ENCODE measurements at places on chromosomes 1 and 21.

- no peak for DNase-seq
These were observed 202.2 kb downstream of the RRAGC start for GRCh38 chr1:38657207-38657840.

DNA sequence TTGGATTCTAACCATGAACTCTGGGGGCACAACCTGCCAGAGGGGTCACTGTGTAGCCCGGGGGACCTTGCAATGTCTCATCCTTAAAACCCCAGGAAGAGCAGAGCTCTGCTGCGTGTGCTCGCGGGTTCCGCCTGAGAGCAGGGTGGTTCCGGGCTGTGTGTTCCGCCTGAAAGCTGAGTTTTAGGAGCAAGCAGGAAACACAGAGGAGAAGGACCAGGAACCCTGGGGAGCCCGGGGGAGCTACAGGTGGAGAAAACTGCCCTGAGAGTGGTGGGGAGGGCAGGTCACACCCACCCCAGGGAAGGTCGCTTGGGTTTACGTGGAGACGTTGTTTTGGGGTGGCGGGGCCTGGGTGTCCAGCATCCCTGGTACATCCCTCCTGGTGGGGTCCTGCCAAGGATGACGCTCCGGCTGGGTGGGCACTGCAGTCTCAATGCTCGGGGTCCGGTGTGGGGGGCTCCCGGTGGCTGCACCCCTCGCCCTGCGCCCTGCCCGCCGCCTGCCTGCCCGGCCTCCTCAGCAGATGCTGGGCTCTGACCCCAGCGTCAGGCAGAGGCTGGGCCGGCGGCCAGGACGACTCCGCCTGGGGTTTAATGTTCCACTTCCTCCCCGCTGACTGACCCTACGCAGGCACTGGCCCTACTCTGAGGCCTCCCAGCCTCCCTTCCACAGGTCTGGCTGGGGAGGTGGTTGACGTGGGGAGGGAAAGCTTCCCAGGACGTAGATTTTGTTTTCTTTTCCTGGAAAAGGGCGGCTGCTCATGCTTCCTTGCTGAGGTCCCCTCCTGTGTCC lies 17.3 kb upstream of the C1orf159 start:
- no peak for DNase-seq

GRCh38 chr1:82466891-82467290 lies 666.2 kb downstream of the ADGRL2 start:
- no peak for DNase-seq

DNA sequence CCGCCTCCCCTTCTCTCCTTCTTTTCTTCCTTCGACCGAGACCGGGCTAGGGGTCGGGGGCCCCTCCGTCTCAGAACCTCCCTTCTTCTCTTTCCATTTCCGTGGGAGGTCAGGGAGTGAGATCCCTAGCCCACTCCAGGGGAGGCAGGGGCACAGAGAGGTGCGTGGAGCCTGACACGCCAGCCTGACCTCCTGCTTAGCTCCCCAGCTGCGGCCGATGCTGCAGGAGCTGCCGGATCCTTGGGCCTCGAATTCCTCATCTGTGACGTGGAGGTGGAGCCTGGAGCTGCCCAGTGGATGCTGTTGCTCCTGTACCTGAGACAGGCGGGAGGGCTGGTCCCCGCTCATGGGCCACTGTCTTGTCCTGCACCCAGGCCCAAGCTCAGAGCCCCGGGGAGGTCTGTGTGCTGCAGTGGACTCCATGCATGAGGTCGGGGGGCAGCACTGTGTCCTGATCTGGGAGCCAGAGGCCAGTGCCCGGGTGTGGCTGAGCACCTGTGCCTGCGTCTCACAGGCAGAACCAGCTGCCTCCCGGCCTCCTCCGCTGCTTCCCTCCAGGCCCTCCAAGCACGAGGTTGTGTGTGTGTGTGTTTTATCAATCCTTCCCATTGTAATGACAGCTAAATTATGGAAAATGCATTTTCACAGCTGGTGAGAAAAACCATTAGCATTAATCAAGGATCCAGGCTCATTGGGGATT lies 55.3 kb upstream of the TTC34 start:
- no peak for DNase-seq

All from activated T-cell treated with anti-CD3 and anti-CD28 coated beads for 1 hour (primary cell).